Regular cardiac myocyte (primary cell): ENCODE measurements at places on chromosomes 12 and 14. TPM values are rescaled to one million over a fixed set of nuclear protein-coding genes. Genes with fewer than 3 reads are reported as not detected.

The AKAP5 gene
- 0.56 and 0.58 TPM in 2 replicates for total RNA-seq

The GPR135 gene
- 1.7 and 3.1 TPM in 2 replicates for total RNA-seq

The VWF gene
- total RNA-seq = 4.4 and 6.5 TPM in 2 replicates

The OR4K15 gene
- not detected in 2 replicates for total RNA-seq

The BLOC1S1 gene
- 48.2 and 76.1 TPM in 2 replicates for total RNA-seq

The CCDC38 gene
- under 0.01 TPM in 2 replicates for total RNA-seq

The FGF23 gene
- under 0.01 TPM in 1 of 2 replicates, not detected in the other for total RNA-seq

The PLEKHD1 gene
- under 0.01 TPM in 1 of 2 replicates, not detected in the other for total RNA-seq

The GPR84 gene
- total RNA-seq = not detected in 2 replicates

The PMCH gene
- 0.19 TPM in 1 of 2 replicates, not detected in the other for total RNA-seq

The C14orf180 gene
- total RNA-seq = not detected in 2 replicates

The FAM181A gene
- not detected in 2 replicates for total RNA-seq

The MSI1 gene
- not detected in 2 replicates for total RNA-seq

The SLC8A3 gene
- under 0.01 and 0.56 TPM in 2 replicates for total RNA-seq

The ANKS1B gene
- total RNA-seq = 0.38 and 11.3 TPM in 2 replicates

The PTPN6 gene
- total RNA-seq = under 0.01 TPM in 1 of 2 replicates, not detected in the other

The KRT74 gene
- not detected in 2 replicates for total RNA-seq

The ERGIC2 gene
- 115 and 120 TPM in 2 replicates for total RNA-seq

The CMAS gene
- total RNA-seq = 26.2 and 39.9 TPM in 2 replicates

The TDRD9 gene
- total RNA-seq = 0.58 and 2.5 TPM in 2 replicates

The MEG3 gene
- total RNA-seq = 30.7 and 112 TPM in 2 replicates

The FIGNL2 gene
- total RNA-seq = under 0.01 and 0.28 TPM in 2 replicates

The KCNMB4 gene
- 1.9 and 5.1 TPM in 2 replicates for total RNA-seq

The RPL10L gene
- not detected in 2 replicates for total RNA-seq

The SLC39A5 gene
- 0.85 TPM in 1 of 2 replicates, not detected in the other for total RNA-seq
